AG04450 (cell line): ENCODE measurements at places on chromosomes 12 and 14.

GRCh38 chr12:96242597-96242996 is 48.4 kb downstream of the ELK3 start:
- no peak for DNase-seq

GRCh38 chr12:26334621-26335124 is 139.3 kb downstream of the SSPN start:
- DNase-seq: no peak

DNA sequence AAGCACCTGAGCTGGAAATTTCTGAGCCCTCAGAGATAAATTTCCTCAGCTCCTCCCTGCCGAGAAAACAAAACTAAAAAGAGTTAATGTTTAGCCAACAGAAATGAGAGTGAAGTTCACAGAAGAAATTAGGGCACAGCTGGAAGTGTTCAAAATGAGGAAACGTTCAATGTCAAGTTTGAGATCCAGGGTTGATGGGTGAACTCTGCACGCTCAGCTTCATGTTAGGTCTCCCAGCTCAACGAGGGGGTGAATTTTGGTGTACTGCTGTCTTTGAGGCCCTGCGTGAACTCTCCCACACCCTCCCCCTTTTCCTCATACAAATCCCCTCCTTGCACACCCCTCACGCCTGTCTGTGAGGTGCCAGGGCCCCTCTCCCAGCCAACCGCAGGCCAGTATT is 13.3 kb upstream of the OAS3 start:
- DNase-seq: no peak

GRCh38 chr12:24788886-24789285 is 160.0 kb downstream of the BCAT1 start:
- DNase-seq: no peak

DNA sequence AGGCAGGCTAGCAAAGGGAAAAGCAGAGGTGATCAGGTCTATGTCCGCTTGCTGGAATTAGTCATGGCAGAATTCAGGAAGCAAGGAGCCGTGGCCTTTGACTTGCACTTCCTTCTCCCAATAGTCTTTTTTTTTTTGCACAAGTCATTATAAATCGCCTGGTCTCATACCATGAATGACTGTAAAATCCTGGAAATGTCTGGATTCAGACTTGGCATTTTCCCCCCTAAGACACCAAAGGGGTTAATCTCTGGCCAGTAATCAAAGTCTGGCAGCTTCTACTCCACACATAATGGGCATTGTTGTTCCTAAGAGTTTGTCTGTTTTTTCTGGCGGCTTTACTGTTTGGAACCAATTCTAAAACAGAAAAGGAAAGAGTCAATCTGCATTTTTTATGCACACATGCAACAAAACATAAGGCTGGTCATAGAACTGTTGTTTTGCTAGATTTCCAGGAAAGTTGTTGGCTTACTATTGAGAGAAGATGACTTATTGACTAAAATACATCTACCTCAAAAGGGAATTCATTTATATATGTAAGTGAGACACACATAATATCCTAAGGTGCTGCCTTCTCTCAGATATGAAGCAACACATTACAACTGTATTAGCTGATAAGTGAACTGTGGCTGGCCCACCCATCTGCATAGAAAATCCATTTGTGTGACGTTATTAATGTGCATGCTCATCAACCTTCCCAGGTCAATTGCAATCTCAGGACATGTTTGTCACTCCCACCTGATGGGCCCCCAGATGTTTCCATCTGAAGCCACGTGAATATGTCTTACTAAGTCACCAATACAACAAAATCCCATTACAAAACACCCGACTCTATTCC is 157.3 kb downstream of the BTG1 start:
- no peak for DNase-seq

DNA sequence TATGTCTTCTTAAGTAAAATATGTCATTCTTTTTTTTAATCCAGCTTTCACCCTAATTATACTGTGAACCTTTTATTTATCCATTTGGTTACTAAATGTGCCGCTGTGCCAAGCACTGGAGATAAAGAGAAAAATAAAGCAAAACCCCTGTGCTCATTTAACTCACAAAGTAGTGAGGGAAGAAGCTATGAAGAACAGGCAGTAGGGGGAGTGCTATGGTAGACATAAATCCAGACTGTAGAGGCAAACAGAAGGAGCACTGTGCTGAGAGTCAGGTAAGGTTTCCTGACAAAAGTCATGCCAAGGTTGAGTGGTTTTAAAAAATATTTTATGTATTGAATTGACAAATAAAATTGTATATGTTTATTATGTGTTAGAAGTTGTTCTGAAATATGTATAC is 188.5 kb upstream of the SYT10 start:
- no peak for DNase-seq

DNA sequence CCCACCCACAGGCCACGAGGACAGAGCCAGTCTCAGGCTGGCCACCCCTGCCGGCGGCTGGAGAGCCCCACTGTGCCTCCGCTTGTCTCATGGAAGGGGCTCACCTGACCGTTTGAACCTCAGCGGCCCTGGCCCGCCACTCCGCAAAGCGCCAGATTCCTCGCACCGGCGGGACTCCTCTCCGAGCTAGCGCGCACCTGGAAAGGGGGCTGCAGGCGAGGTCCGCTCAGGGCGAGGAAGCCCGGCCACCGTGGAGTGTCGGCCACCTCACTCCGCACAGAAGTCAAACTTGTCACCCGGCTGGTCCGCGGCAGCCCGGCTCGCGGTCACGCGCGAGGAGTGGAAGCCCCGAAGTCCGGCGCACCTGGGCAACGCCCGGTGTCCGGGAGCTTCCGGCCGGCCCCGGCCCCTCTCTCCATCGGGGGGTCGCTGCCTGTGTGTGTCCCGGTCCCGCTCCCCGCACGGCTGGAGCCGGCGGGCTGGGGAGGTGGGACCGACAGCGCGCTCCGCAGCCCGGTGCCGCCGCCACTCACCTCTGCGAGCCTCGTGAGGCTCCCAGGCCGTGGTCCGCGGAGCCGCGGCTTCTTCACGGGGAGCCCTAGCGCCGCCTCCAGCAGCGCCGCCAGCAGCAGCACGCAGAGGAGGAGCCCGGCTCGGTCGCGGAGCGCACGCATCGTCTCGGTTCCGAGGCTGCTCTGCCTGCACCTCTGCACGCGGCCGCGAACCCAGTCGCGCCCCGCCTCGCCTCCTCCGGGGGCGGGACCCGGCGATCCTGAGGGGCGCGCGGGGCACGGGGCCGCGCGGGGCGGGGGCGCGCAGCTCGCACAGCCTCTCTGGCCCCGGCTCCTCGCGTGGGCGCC is at the start of gene ISM2:
Gene ISM2, minus strand, starts transcription at position 697 of the 860 bp plus-strand sequence. Its CDS starts 23 bp downstream, at position 674.
- no peak for DNase-seq

DNA sequence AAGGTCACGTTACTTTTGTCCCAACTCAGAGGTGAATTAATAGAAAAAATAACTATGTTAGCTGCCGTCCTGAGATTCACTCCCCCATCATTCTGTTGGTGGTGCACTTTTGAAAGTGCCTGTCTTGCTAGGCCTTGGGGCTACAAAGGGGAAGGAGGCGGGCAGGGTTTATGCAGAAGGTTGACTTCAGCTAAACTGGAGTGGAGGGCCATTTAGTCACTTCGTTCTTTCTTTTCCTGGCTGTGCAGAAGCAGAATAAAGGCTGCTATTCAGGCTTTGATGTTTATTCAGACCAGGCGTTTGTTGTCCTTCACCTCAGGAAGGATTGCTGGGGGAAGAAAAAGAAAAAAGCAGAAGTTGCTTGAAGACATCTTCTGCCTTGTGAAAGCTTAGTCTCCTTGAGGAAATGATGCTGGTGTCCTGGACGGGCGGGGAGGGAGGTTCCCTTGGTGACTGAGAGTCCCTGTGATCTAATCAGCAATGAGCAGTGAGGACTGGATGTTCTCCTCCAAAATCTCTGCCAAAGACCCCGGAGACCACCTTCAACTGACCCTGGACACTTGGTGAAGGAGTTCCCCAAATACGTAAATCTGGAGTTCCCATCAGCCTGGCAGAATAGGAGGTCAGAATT is 4.0 kb downstream of the GLT1D1 start:
- DNase-seq: no peak

DNA sequence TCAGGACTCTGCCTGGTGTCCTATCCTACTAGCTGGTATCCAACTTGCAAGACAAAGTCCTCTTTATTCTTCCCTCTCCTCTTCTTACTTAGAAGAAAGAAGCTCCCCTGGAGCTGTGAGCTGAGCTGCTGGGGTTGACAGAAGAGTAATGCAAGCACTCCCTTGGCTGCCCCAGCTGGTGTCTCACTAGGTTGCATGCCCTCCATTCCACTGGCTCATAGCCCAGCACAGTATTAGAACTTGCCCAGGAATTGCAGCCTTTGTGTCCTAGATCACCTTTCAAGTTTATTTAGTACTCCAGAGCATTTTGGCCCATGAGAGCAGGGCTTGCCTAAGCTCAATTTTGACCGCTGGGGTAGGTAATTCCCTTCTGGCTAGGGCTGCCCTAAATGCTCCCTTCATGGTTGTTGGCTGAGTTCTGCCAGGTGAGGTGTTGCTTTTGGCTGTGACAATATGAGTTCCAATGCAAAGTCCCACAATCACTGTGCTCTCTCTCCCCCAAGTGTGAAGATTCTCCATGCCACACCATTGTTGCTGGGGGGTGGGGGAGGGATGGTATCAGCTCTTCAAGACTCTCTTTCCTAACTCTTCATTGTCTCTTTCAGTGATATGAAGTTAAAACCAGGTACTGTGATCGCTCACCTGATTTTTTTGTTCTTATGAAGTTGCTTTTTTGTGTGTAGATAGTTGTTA is 317.4 kb upstream of the DDHD1 start:
- peak; percentile 48 for DNase-seq

DNA sequence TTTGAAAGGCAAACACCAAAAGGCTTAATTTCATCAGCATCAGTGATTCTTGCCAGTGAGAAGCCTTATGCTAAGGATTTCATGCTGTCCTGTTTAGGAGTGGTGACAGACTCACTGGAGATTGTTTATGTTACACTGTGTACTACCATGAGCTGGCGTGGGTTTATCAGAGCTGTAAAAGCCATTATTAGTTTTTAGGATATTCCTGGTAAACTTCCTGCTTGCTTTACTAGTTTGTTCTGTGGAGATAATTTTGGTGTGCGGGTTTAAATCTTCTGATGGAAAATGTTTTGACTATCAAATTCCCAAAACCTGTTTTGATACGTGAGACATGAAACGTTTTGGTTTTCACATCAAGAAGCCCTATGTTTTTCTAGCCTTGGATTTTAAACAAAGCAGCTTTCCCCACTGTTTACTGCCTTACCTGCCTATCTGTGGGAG is 15.2 kb downstream of the PPFIBP1 start:
- DNase-seq: no peak

DNA sequence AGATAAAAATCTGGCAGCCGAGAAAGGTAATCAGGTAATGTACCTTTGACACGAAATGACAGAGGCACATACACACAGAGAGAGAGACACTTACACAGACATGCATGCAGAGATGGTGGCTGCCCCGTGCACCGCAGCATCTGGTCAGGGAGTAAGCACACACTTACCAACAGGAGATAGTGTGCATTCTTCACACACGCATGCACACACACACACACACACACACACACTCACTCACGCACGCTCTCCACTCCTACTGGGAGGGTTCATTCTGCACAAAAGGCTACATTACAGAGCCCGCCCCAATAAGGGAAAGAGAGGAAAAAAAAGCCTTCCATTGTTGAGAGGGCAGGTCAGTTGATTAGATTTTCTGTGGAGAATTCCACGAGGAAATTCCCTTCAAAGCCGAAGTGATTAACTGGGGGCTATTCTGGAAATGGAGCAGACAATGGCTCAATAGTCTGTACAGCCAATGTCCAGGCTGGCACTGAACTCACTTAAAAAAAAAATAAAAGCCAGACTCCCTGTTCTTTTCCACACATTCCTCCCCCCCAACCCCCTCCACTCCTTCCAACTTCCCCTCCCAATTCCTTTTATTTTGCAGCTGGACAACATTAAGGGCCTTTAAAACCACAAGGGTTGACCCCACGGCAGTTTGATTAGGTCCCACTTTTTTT is 1.4 kb upstream of the SOX5 start:
- no peak for DNase-seq

GRCh38 chr12:108611884-108612415 is 14.1 kb upstream of the TMEM119 start:
- no peak for DNase-seq

DNA sequence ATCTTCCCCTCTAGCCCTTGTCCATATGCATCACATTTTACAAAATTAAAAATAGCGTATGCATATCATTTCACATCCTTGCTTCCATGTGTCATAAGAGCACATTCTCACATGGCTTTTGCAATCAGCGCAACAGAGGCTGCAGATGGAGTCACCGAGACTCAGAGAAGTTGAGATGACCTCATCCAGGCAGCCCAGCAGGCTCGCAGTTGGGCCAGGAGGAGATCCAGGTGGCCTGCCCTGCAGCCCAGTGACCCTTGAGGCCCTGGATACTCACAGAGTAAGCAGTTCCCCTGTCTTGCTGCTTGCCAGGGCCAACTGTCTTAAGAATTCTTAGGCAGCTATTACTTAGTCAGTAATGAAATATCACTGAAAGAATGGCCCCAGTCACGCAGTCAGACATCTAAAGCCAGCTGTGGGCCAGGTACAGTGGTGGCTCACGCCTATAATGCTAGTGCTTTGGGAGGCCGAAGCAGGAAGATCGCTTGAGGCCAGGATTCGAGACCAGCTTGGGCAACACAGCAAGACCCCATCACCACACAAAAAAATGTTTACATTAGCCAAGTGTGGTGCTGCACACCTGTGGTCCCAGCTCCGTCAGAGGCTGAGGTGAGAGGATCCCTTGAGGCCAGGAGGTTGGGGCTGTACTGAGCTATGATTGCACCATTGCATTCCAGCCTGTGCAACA is 9.1 kb downstream of the CAMKK2 start:
- peak; percentile 33 for DNase-seq

DNA sequence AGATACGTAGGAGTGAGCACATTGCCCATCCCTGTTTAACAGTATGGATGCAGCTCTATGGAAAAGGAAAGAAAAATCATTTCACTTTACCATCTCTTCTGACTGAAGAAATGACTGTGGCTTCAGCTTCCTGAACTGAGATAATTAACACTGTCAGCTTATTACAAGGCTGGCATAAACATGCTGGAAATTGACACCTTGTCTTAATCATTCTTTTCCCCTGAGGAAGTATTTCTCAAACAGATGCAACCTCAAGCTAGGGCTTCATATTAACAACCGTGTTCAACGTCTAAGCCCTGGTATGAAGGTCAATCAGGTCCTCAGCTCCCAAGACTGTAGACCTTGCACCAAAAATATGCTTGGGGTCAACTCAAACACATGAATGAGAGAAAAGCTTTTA is 25.0 kb downstream of the RERG start:
- DNase-seq: no peak

- no peak for DNase-seq
These were observed 4.6 kb downstream of the TAC3 start for GRCh38 chr12:57011438-57012424.

DNA sequence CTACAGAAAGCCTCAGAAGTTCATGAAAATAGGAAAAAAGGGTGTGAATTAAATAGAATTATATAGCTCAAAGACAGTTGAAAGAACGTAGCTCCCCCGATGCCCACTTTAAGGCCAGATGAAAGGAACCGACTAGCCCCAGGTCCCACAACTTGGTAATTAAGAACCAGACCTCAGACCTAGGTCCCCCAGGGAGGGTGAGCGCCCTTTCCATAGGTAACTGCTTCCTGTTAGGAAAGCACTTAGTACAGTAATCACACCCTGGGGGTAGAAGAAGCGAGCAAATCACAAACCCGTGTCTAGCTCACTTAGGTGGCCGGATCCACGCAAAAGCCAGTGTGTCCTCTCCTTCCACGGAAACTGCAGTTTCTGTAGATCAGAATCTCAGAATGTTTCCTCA is 77.1 kb downstream of the PLXNC1 start:
- DNase-seq: no peak
